ENCODE measurements at places on chromosomes 4 and X.

DNA sequence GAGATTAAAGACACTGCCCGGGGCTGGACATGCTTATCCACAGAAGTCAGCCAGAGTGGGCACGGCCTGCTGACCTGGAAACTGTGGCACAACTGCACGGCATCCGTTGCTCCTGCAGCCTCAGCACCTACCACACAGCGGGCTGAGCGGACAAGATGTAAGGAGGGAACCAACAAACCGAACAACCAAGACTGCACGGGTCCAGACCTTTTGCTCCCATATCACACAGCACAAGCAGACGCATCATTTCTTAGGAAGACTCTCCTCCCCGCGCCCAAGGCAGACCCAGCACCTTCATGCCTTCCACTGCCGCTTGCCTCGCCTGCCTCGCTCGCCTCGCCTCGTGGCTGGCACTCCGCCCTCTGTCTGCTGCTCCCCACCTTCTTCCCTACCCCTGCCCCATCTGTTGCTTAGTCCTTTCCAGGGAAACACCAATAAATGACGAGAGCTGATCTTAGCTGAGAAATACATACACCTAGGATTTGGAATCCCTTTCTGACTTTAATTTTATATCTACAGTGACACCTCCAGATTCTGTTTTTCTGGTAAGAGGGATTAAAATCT lies 79.0 kb downstream of the AFAP1 start:
- DNase-seq, result no peak

DNA sequence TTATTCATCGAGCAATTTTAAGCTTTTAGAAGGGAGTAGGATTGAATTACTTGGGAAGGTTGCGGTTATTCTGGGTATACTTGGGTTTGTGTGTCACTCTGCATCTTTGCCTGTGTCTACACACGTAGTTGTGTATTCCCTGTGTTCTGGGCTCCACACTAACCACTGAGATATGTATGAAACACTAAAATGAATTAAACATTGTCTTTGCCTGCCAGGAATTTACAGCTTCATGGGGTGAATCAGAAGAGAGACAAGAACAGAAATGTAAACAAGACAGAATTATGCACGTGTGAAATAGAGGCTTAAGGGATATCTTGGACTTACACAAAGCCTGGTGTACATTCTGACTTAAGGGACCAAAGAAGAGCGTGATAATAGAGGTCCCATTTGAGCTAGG lies 228.5 kb downstream of the AFF2 start:
- DNase-seq, result no peak

- DNase-seq, result no peak
These were observed 41.4 kb downstream of the SOD3 start for GRCh38 chr4:24836661-24837242.

- DNase-seq, result peak; percentile 14
These were observed 56.7 kb downstream of the ANK2 start for GRCh38 chr4:113106108-113106507.

GRCh38 chr4:69894186-69894585 lies 34.2 kb upstream of the SULT1E1 start:
- DNase-seq, result no peak

DNA sequence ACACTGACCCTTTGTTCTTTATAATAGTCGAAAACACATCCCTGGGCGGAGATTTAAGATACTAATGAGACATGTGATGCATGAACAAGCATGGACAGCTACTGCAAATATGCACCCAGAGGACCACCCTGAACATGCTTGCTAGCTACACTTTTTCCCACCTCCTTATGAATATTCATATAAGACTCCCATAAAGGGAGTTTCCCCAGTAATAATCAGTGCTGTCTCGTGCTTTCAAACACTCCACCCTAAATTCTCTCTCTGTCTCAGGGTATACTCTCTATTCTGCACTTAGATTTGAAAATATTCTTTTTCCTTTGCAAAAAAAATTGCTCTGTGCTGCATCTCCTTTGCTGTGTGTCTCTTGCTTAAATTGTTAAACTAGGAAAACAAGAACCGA lies 64.4 kb upstream of the CT45A1 start:
- no peak for DNase-seq

DNA sequence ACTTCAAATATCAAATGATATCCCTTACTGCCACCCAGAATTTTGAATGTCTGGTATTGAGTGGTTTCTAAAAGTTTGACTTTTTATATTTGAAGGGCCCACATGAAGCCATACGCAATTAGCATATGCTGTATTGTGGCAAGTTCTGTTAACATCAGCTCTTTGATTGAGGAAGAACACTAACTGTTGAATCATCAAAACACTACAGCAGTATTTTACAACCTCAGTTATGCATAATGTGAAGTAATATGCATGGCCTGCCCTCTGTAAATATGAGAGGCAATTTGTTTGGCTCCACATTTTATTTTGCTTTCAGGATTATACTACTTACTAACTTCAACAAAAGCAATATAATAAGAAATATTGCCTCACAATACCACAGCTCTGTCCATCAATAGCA lies 62.2 kb upstream of the DMD start:
- DNase-seq, result no peak

- no peak for DNase-seq
These were observed 638.7 kb downstream of the PCDH18 start for GRCh38 chr4:136893573-136893972.

DNA sequence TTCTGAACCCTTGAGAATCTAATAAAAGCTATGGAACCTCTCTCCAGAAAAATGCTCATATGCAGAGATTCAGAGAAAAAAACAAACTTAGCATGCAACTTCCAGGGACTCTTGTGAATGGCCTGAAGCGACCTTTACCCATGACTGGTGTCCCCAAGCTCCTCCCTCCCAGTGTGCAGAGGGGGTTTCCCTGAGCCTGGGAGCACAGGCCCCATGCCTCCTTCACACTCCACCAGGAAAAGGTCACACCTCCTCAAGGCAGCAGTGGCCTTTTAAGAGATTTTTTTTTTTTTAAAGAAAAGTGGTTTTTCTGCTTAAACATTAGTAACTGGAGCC lies 13.3 kb upstream of the UBA6 start:
- no peak for DNase-seq

GRCh38 chrX:109751698-109752097 lies 18.6 kb upstream of the ACSL4 start:
- DNase-seq, result no peak

DNA sequence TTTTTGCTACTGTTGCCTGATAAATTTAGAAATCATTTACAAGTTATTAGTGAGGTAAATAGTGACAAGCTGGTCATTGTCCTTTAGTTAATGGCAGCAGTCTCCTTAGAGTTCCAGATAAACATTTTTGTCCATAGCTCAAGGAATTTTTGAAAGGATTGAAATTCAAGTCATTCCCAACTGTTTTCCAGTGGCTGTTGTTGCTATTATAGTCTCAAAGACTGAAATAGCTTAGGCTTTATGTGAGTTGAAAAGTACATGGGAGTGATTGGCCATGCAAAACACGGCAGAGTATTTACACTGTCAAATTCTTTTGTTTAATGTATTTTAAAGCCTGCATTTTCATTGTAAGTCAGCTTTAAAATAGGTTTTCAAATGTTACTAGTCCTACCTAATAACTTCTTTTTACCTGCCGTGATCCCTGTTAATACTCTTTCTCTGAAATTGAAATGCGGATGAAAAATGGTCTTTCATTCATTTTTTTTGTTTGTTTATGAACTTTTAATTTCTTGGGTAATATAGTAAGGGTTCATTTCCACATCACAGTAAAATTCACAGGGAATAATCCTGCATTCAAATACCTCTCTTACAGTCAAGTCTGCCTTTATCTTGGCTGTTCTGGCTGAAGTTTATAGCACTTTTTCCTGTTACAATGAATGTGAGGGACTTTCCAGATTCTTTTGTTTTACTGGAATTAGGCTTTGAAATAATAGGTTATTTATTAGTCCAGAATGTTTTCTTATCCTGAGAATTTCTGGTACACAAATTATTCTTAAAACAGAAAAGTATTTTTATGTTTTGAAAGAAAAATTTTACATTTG lies 85.1 kb downstream of the PDLIM5 start:
- no peak for DNase-seq

GRCh38 chr4:108683479-108683878 lies 33.1 kb downstream of the OSTC start:
- peak; percentile 16 for DNase-seq

DNA sequence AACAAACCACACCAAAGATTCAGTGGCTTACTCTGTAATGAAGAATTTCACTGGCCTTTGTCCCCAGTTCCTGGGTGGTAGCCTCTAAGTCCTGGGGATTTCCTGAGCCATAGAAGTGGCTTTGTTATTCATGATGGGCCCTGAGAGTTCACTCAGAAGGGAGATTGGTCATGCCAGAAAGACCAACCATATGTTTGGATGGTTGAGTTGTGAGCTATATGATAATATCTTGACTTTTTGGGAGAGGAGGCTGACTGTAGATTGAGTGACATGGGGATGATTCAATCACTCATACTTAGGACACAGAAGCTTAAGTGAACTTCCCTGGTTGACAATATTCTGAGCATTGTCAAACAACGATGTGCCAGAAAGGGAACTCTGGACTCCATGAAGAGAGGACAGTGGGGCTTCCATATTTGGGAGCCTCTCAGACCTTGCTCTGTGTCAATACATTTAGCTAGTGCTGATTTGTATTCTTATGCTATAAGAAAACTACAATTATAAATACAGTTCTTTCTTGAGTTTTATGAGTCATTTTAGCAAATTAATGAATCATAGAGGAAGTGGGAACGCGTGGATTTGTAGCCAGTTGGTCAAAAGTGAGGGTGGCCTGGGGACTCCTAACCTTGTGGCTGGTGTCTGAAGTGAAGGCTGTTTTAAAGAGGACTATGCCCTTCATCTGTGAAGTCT lies 392.0 kb downstream of the GBA3 start:
- no peak for DNase-seq

DNA sequence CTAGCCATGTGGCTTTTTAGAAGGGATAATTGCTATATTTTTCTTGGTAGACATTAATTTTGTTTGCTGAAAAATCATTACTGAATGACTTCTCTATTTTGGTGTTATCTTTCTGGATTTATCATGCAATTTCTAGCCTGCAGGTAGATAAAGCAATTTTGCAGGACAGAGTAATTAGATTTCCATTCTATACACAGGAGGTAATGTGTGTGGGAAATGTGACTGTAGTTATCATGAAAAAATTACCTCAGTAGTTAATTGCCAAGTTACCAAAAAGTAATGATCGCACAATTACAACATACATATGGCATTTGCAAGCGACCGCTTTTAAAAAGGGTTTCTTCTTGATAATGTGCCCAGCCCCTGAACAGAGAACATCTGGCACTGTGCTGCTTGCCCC lies 66.1 kb downstream of the KIT start:
- DNase-seq, result no peak

- no peak for DNase-seq
These were observed 6.8 kb upstream of the MSL3 start for GRCh38 chrX:11751261-11751660.

DNA sequence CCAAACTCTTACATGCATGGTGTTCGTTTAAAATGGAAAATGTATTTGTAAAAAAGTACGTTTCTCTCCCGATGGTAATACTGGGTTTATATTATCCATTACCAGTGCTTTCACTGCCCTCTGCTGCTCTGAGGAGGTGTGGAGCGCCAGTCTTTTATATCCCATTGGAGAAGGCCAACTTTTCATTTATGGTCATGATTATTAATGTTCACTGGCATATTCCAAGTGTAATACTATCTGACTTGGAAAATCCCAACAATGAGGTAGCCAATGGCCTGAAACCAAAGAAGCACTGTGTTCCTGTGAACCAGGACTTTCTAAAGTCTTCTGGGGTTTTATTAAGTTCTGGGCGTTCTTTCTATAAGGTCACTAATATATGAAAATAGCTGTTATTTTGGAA lies 80.7 kb downstream of the SYNPO2 start:
- peak; percentile 43 for DNase-seq

DNA sequence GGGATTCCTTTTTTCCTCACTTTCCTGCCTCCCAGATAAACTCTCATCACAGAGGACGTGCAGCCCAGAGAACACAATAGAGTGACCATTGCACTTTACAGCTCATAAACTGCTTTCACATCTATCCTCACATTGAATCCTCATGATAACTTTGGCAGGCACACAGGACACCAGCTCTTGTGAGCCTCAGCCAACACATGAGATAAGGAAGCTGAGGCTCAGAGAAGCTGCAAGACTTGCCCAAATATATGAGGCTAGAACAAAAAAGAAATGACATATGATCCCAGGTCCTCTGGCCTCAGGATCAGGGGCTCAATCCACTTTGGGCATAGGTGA lies 85.0 kb upstream of the CPEB2 start:
- no peak for DNase-seq

- DNase-seq, result no peak
These were observed 250.4 kb downstream of the TMA16 start for GRCh38 chr4:163744861-163745260.

GRCh38 chr4:97770222-97770621 lies 373.1 kb downstream of the STPG2 start:
- DNase-seq, result no peak

DNA sequence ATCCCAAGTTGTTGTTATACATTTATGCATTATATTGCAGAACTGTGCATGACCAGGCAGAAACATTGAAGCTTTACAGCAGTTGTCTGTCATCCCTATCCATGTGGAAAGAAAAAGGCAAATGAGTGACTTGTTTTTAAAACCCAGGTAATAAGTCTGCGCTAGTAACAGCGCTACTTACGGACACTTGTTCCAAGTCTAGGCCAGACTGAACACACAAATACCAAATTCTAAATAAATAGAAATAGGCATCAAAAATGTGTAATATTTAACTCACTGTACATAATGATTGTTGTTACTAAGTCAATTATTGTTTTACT lies 548 bp upstream of the MAML3 start:
- DNase-seq, result no peak

GRCh38 chr4:37999000-37999716 lies 39.0 kb downstream of the PTTG2 start:
- no peak for DNase-seq

DNA sequence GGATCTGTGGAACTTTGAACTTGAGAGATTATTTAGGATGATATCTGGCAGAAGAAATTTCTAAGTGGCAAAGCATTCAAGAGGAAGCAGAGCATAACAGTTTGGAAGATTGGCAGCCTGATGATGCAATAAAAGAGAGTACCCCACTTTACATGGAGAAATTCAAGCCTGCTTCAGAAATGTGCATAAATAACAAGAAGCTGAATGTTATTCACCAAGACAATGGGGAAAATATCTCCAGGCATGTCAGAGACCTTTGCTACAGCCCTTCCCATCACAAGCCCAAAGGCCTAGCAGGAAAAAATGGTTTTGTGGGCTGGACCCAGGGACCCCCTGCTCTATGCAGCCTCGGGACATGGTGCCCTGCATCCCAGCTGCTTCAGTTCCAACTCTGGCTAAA lies 420.8 kb downstream of the DTHD1 start:
- no peak for DNase-seq

GRCh38 chrX:6574762-6575161 lies 39.8 kb upstream of the VCX3A start:
- no peak for DNase-seq

DNA sequence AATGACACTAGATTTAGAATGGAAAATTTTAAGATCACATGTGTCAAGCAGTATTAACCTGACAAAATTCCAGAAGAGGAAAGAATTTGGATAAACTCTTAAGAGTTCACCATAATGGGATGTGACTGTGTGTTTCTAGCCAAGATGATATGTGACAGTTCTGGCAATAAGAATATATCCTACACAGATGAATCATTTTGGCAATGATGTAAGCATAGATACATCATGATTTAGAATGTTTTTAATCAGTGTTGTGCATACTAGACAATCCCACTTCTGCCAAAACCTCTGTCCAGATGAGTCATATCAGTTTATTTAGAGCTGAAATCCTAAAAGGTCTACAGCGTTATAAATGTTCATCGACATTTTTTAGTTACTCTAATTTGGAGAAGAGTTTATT lies 48.8 kb downstream of the PTCHD1 start:
- no peak for DNase-seq
